IMR-90 (cell line): ENCODE measurements at places on chromosomes 12 and 14. TPM values are rescaled to one million over a fixed set of nuclear protein-coding genes. Genes with fewer than 3 reads are reported as not detected.
A peak's percentile ranks its signal among the peaks of the same experiment; 100 is the strongest.

DNA sequence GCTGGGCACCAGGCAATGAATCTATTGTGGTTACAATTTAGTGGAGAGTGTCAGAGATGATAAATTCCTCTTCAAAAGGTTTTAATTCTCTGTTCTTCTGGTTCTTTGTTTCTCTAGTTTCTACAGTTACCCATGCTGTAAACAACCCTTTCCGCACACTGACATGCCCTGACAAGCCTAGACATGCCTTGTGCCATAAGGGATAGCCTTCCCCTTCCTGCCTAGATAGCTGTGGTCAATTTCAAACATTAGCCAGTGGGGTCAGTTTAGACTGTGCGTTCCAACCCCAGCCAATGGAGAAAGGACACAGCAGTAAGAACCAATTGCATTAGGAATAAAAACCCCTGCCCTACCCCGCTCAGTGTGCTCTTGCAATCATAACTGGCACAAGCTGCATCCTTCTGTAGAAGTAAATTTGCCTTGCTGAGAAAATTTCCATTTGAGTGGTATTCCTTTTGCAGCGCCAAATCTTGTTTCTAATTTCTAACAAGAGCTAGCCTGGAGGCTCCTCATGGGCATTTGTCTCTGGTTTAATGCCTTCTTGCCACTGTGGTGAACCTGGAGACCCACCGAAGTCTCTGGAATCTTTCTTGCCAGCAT is 6.4 kb downstream of the EDDM3A start:
- no peak for DNase-seq

GRCh38 chr12:78697817-78698415 is 166.7 kb upstream of the SYT1 start:
- peak; percentile 49 for DNase-seq

GRCh38 chr12:105995961-105996431 is 142.8 kb downstream of the NUAK1 start:
- DNase-seq, result peak; percentile 41

DNA sequence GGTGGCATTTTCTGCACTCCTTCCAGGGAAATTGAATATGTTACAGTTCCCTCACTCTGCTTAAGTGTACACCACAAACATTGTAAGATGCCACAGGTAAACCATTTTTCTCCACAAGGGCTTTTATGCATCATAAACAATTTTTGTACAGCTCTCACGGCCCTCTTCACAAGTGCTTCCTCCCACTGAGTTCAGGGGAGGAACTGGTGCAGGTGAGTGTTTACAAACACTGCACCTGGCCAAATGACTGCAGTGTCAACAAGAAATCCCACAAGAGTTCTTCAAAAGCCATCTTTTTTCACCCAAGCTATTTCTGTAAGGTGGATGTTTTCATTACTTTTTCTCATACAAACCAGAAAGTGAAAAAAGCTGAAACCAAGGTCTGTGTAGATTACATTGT is 973.2 kb downstream of the AACS start:
- DNase-seq, result no peak

- no peak for DNase-seq
Measured at GRCh38 chr14:98062083-98062482, 1209.9 kb downstream of the BCL11B start.

Gene TMEM179
- total RNA-seq, result not detected in 2 replicates

- peak; percentile 29 for DNase-seq
Measured at GRCh38 chr12:102120886-102121285, 903 bp downstream of the PARPBP start.

- peak; percentile 68 for DNase-seq
Measured at GRCh38 chr14:76953311-76953945, 75.1 kb downstream of the IRF2BPL start.

- DNase-seq, result peak; percentile 82
Measured at GRCh38 chr12:96036765-96037455, 1.5 kb upstream of the LTA4H start.

Gene RND1
- total RNA-seq, result under 0.01 TPM in 1 of 2 replicates, not detected in the other

DNA sequence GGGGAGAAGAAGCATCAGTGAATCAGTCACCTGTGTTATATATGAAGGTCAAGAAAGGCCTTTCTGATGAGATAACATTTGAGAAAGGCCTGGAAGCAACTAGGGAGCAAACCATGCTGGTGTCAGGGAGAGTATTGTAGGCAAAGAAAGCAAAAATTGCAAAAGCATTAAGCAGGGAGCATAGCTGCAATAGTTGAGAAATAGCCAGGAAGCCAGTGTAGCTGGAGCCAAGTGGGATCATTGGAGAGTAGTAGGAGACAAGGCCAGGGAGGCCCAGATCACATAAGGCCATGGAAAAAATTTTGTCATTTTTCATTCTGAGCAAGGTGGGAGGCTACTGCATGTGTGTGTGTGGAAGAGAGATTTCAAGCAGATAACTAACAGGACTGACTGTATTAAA is 18.8 kb upstream of the MAGOHB start:
- DNase-seq, result peak; percentile 31

DNA sequence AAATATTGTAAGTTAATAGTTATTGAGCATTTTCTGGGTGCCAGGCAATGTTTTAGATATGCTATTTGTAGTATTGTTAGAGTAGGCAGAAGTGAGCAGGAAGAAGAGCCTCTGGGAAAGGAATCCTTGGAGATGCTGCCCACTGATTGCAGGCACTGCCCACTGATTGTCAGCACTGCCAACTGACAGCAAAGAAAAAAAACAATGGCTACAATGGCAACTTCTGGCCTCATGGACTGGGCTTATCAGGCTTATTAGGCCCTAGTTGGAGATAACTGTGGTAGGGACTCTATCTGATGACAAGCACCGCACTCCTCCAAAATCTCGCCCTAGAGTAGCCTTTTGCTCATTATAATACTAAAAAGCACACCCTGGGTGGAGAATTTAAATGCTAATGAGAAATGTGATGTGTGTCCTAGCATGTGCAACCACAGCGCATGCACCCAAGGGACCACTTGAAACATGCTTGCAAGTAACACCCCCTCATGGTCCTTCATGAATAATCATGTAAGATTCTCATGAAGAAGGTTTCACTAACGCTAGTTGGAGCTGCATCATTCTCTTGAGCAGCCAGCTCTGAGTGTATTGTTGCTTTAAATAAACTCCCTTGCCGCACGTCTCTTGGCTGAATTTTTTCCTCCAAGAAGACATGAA is 103.5 kb upstream of the PPP4R3A start:
- DNase-seq, result no peak

Gene KRT85
- total RNA-seq, result not detected in 2 replicates

DNA sequence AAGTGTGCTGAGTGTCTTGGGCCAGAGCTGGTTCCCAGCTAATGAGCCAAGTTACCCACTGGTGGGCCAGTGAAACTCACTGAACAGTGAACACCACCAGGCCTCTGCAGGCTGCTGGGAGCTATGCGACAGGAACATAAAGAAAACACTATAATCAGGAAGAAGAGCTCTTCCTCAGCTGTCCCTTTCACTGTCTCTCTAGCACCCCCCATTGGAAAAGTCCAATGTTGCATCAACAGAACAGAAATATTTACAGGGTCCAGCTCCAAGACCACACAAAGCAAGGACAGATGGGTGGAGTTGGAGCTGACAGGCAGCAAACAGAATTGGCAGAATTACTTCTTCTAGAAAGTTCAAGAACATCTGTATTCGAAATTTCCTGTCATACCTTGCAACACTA is 903.6 kb upstream of the TMEM132C start:
- DNase-seq, result no peak

DNA sequence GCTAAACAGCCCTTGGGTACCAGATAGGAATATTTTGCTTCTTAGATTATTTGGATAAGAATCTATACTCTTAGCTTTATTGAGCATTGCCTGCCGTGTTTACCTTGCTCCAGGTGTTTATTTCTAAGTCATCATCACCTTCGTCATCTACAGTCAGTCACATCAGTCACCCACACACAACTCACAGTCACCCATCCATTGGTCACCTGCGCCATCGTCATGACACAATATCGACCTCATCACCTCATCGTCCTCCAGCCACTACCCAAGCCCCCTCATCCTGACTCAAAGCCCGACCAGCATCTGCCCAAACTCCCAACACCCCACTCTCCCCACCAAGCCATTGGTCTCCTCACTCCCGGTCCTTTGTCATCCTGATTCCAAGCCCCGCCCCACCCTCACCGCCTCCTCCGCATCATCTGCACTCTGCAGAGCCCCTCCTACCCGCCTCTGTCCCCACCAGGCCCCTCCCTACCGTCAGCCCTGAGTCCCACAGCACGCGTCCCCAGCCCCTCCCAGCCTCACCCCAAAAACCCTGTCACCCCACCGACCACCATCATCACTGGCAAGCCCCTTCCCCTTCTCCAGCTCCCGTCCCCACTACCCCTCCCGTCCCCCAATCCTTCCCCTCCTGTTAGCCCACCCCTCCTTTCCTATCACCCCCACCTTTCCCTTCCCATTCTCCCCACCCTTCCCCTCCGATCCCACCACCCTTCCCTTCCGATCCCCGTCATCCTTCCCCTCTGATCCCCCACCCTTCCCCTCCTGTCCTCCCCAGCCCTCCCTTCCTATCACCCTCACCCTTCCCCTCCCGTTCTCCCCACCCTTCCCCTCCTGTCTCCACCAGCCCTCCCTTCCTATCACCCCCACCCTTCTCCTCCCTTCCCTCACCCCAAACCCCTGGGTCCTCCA is 9.8 kb downstream of the DLK1 start:
- DNase-seq, result no peak

Gene SDR9C7
- not detected in 2 replicates for total RNA-seq

GRCh38 chr12:92185052-92185451 is 39.4 kb upstream of the BTG1 start:
- no peak for DNase-seq

Gene CCDC175
- total RNA-seq, result not detected in 2 replicates

- DNase-seq, result peak; percentile 48
Measured at GRCh38 chr12:6302621-6303020, 7.9 kb upstream of the PLEKHG6 start.

GRCh38 chr12:70244409-70244808 is 1.2 kb downstream of the CNOT2 start:
- DNase-seq, result no peak

Gene VAMP1
- total RNA-seq, result 7.2 and 7.5 TPM in 2 replicates

GRCh38 chr14:55733599-55733998 is 153.6 kb downstream of the KTN1 start:
- no peak for DNase-seq

DNA sequence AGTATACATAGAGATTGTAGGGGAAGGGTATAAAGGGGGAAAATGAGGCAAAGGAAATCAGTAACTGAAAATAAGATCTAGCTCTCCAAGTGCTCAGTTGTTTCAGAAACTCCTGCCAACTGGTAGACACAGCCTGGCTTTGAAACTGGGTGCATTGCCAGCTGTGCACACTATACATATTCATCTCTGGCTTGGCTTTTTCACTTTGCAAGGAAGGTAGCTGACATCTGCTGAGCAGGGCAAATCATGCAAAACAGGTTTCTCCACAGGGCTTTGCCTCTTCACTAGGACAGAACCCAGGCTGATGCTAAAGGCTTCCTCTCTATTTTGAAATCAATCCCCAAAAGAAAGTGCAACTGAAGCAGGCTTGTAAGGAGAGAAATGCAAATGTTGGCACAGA is 101.5 kb downstream of the HELB start:
- DNase-seq, result no peak

Gene SPTLC2
- 68.3 and 100.0 TPM in 2 replicates for total RNA-seq

DNA sequence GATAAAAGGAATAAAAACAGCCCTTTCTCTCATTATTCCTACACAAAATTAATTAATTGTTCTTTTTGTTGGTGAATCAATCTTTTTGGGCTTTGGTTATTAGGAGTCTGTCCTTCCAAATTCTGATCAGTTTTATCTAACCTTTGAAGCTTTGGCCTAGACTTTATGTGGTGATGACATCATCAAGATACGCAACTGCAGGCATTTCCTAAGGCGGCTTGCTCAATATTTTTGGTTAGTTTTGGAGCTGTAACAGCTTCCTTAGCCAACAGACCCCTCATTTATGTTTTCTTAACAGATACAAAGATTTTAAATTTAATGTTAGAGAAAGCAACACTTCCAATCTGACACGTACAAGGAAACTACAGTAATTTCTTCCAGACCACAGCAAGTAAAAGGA is 87.8 kb upstream of the PDE3A start:
- DNase-seq, result no peak

- no peak for DNase-seq
Measured at GRCh38 chr12:71312768-71313403, 126.7 kb upstream of the LGR5 start.

Gene ZNF268
- total RNA-seq, result 31.1 and 54.5 TPM in 2 replicates

Gene DPY19L2
- 0.90 and 1.4 TPM in 2 replicates for total RNA-seq

Gene MAP3K9
- 0.18 and 0.28 TPM in 2 replicates for total RNA-seq

Gene SIRT4
- total RNA-seq, result 0.83 and 2.0 TPM in 2 replicates

DNA sequence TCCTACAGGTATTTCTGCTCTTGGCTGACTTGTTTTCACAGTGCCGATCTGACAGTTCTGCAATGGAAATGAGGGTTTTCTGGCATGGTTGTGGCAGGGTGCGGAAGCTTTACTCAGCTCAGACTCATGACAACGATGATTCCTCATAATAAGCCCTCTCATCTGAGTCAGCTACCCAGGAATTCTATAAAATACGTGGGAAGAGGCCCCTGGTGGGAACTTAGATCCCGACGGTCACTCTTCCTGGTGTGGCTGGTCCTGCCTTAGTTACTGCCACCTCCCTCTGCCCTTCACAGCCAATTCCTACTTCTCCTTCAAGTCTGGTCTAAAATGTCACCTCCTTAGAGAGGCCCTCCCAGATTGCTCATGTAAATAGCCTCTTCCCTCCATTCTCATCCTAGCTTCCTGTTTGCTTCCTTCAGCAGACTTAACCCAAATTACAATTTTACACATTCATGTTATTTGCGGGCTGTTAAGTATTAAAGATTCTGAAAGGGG is 104.2 kb upstream of the MAP1LC3B2 start:
- peak; percentile 96 for DNase-seq

Gene NUP107
- total RNA-seq, result 54.4 and 69.7 TPM in 2 replicates

- no peak for DNase-seq
Measured at GRCh38 chr12:131034631-131035244, 81.0 kb downstream of the ADGRD1 start.

Gene CRIP1
- total RNA-seq, result not detected in 2 replicates

DNA sequence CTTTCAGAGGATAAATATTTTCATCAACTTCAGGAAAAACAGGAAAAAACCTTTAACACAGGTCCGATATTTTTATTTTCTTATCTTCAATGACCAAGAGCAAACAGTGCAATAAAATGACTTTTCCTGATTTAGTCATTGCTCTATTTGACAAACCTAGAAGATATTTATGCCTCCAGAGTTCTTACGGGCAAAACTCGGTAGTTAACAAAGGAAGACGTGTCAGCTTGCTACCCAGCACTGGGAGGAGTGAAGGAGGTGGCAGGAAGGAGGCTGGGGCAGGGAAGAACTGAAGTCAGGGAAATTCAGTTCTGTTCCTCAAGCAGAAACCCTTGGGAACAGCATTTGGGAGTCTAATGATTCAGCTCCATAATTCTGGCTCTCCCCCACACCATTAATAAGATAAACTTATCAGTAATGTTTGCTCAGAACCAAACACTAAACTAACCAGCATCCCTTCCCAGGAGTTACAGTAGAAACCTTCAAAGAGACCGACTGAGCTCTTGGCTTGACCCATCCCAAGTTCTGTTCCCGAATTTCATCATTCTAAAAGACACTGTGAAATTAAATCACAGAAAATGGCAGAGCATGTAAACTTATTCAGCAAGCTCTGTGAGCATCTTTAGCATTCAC is 163.3 kb downstream of the APAF1 start:
- no peak for DNase-seq

GRCh38 chr14:52313903-52314594 is at the start of gene PTGER2:
PTGER2 (plus strand) TSS chr14:52314312; CDS start chr14:52314549, 237 bp downstream.
- peak; percentile 97 for DNase-seq
